ENCODE measurements at places on chromosomes 2 and 18.

DNA sequence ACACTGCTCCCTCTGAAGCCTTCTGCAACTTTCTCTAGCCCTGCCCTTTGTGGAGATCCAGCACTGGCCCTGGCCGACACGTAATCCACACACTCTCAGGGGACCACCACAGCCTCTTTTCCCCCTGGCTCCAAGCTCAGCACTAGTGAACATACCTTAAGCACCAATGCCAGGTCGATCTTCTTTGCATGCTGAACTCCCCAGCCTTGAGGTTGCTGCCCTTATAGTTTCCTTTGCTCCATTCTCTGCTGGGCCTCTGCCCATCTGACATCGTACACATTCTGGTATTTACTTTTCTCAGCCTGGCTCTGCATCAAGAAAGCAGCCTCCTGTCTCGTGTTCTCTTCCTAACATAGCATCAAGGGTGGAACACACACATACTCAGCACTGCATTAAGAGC is 361.5 kb downstream of the LPIN1 start:
- DNase-seq, result no peak

GRCh38 chr2:9970200-9971044 is 18.9 kb downstream of the GRHL1 start:
- no peak for DNase-seq

DNA sequence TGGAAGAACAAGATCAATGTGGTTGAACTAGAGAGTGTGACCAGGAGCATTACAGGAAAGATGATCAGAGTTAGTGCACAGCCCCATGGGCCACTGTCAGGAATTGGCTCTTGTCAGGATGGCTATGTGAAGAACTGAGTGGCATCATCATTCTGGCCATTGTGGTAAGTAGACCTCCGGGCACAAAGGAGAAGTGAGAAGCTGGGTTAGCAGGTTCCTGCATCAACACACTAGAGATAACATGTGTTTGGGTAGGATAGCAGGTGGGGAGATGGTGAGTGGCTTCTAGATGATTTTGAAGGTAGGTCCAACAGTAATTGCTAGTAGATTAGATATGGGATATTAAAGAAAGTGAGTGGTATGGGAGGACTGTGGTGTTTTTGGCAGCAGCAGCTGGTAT is 408.2 kb downstream of the TSN start:
- DNase-seq, result no peak

GRCh38 chr2:172234716-172235691 is 132.3 kb upstream of the DLX2 start:
- DNase-seq, result no peak

DNA sequence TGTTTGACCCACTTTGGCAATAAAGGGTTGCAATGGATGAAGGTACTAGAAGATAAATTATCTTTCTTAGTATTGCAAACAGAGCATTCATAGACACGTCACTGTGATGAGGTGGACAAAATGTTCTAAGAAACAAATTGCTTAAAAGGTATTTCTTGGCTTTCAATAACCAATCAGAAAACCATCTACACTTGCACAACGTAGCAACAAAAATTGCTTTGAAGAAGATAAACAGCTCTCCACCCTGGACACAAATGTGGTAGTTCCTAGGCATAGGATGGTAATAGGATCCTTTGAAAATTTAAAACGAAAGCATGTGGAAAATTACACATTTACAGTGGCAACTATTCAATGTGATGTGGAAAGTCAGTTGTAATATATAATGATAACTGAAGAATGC is 439.9 kb upstream of the ETAA1 start:
- DNase-seq, result no peak

DNA sequence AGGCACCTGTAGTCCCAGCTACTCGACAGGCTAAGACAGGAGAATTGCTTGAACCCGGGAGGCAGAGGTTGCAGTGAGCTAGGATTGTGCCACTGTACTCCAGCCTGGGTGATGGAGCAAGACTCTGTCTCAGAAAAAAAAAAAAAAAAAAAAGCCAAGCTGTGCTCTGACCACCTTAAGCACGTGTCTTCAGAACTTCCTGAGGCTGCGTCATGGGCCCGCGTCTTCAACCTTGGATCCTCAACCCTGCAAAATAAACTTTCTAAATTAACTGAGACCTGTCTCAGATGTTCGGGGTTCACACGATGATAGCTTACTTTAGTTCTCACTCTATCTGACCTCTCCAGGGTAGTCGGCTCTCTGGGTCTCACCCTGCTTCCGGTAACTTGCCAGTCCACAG is 65.8 kb upstream of the CABLES1 start:
- DNase-seq, result no peak

DNA sequence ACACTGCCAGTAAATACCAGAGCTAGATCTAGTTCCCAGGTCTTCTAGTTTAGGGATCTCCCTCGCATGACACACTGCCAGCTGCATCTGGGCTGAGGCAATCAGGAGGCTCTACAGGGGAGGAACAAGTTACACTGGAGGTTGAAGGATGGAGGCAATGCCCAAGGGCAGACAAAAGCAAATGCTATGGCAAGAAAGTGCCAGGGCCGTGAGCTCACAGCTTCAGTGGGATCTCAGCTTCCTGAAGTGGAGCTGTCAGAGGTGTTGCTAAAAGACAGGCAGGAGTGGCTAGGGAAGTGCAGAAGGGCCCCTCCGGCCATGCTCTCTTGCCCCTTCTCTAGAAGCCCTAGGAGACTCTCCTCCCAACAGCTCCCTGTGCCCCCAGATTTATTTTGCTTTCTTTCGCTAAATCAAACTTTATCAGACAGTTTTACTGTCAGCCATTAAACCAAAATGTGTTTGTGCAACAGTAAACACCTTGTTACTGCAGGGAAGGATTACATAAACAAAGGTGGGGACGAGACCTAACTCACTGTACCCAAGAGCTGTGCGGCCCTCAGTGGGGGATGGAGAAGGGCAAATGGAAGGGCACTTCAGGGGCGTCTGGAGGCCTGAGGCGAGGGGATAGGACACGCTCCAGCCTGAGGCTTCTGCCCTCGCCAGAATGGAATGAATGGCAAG is 39.4 kb upstream of the PKDCC start:
- DNase-seq, result no peak

DNA sequence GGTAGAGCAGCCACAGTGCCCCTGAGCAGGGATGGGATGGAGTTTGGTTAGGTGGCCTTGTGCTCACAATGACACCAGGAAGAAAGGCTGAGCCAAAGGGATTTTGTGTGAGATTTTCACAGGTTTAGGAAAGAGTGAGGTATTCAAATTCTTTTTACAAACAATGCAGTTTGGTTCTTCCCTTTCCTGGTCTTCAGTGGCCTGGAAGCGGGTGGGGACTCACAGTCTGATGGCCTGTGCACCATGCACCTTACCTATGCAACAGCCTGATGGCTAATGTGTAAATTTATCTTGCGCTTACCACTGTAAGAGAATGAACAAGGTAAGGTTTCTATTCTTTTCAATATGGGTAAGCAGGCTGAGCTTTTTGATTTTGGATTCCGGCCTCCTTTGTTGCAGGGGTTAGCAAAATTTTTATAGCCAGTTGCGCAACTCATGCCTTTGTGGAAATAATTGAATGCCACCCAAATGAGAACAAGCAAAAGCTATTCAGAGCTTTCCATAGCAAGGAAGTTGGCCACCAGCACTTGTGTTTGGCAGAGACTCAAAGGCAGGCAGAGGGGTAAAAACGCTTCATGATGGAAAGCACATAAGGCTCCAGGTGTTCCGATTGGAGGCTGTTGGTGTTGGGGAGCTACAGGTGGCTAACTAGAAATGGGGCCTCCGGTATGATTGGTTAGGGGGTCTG is 23.8 kb upstream of the IL1R2 start:
- DNase-seq, result no peak

- no peak for DNase-seq
Measured at GRCh38 chr2:236576087-236576486, 6.5 kb downstream of the ACKR3 start.

- no peak for DNase-seq
Measured at GRCh38 chr2:23761638-23762037, 165.3 kb downstream of the ATAD2B start.

- no peak for DNase-seq
Measured at GRCh38 chr2:112251271-112251670, 3.6 kb downstream of the ZC3H8 start.

- no peak for DNase-seq
Measured at GRCh38 chr2:88596141-88596830, 31.0 kb downstream of the EIF2AK3 start.

- DNase-seq, result no peak
Measured at GRCh38 chr2:150618245-150618895, 130.9 kb upstream of the RND3 start.

GRCh38 chr2:191555092-191555742 is 122.7 kb upstream of the NABP1 start:
- DNase-seq, result peak; percentile 9

- no peak for DNase-seq
Measured at GRCh38 chr2:235270956-235271355, 222.9 kb upstream of the AGAP1 start.

DNA sequence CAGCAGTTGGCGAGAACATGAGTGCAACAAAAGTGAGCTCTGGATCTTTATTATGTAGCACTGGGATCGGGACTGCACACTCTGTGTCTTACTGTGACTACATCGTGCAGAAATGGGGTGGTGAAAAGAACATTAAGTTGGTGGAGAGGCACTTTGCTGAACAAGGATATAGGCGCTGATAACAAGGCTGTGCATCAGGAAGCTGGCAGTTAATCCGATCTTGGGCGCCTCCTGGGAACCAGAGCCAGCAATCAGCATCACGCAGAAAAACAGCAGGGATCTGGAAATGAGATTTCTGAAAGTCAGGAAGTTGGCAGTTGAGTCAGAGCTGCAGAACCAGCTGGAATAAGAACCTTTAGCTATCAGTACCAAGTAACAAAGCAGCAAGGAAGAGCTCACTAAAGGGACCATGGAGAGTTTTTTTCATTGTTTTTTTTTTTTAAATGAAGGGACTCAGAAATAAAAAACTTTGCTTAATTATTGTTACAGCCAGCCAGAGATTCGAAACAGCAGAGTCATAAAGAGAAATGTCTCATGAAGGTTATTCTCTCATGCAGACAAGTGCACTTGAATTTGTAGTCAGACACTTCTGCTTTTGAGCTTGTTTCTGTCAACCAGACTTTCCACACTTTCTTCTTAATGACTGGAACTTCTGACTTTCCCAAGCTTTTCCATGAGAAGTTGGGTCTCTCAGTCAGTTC is 22.8 kb upstream of the MYO3B start:
- DNase-seq, result no peak

GRCh38 chr18:210733-211132 is 52.4 kb downstream of the USP14 start:
- DNase-seq, result no peak

- no peak for DNase-seq
Measured at GRCh38 chr2:141814150-141814549, 316.7 kb downstream of the LRP1B start.

DNA sequence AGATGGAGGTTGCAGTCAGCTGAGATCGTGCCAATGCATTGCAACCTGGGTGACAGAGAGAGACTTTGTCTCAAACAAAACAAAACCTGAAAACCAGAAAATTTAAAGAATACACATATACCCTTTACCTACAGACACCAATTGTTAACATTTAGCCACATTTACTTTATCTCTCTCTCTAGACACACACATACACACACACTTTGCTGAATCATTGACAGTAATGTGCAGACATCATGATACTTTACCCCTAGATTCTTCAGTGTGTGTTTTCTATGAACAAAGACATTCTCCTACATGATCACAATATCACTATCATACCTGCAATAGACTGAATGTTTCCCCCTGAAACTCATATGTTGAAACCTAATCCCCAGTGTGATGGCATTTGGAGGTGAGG is 10.2 kb upstream of the CFLAR start:
- DNase-seq, result no peak

GRCh38 chr2:220166616-220167015 is 539.2 kb downstream of the SLC4A3 start:
- no peak for DNase-seq

DNA sequence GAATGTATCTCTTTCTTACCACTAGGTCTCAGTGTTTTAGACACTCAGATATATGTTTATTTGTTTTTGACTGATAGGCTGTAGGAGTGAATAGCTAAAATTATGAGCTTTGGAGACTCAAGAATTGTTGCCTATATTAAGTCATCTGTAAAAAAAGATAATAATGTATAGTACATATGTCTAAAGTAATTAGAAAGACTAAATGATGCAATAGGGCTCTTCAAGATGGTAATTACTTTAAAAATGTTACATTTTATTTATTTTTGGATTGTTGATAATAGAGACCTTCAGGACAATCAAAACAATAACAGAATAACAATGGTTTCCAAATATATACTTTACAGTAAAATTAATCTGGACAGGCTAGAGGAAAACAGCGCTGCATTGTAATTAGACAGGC is 19.9 kb upstream of the SCN7A start:
- no peak for DNase-seq

DNA sequence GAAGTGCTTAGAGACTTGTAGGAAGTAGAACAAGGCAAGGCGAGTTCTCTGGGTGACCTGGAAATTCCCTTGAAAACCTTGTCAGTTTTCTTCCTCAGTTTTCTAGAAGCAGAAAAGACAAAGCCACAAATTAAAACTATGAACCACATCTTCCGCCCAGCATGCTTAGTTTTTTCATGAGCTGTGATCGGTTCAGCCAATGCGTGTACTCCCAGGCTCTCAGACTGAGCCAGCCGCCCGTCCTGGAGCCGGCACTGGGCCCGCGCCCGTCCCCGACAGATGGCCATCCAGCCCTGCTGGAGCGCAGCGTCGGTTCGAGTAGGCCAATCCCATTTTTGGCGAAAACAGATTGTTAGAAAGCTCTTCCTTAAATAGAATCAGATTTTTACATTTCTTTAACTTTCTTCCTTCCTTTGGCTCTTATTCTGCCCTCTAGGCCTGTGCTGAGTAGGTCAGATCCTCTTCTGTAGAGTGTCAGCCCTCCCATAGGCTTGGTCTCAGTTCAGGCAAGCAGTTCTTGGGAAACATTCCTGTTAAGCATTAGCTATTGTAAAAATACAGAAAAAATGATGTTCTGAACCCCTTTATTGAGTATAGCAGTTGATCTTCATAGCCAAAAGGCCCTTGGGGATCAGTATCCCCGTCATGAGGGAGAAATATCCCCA is 112.5 kb downstream of the NCK2 start:
- no peak for DNase-seq

DNA sequence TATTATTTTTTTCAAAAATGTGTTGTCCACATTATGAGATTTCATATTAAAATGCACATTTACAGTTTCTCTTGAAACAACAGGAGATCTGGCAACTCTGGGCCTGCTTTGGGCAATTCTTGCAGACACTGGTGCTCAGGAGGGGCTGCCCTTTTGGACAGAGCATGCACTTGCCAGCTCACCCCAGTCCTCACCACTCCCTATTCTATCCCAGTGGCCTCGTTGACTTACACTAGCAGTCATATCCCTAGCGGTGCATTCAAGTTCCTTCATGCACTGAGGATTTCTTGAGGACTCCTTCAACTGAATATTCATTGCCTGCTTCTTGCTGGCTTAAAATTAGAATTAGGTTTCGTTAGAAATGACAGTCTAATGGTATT is 87.9 kb upstream of the FHL2 start:
- DNase-seq, result no peak

- no peak for DNase-seq
Measured at GRCh38 chr2:64137567-64137966, 6.7 kb downstream of the PELI1 start.

GRCh38 chr2:75577280-75577679 is 16.5 kb upstream of the EVA1A start:
- no peak for DNase-seq

- no peak for DNase-seq
Measured at GRCh38 chr18:26772691-26773090, 92.8 kb downstream of the AQP4 start.

- no peak for DNase-seq
Measured at GRCh38 chr2:72130659-72131360, 16.9 kb downstream of the CYP26B1 start.

GRCh38 chr2:163011000-163011399 is 172.4 kb upstream of the KCNH7 start:
- no peak for DNase-seq

- no peak for DNase-seq
Measured at GRCh38 chr2:79929624-79930023, 374.9 kb downstream of the LRRTM1 start.

Measured in esophagus squamous epithelium (tissue), 5 donors.